Left cardiac atrium (tissue), 4 donors: ENCODE measurements at places on chromosomes 2 and 18. TPM values are rescaled to one million over a fixed set of nuclear protein-coding genes. Genes with fewer than 3 reads are reported as not detected.
A peak's percentile ranks its signal among the peaks of the same experiment; 100 is the strongest.

- peak; percentile 73 for DNase-seq
These were observed 20.3 kb upstream of the LAPTM4A start for GRCh38 chr2:20071397-20072383.

The LIPG gene
- total RNA-seq: 0.09 TPM

The LYG2 gene
- not detected for total RNA-seq

DNA sequence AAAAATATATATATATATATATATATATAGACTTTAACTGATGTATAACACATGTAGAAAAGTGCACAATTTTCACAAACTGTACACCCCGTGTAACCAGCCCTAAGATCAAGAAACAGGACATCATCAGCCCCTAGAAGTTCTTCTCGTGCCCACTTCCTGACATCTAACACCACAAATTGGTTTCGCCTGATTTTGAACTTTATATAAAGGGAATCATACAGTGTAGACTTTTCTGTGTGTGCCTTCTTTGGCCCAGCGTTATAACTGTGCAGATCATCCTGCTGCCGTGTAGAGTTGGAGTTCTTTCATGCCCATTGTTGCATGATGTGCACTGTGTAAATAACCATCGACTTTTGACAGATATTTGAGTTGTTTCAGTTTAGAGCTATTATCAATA is 41.0 kb downstream of the SMAD7 start:
- DNase-seq: no peak
